ENCODE measurements at places on chromosomes 2 and 18.

GRCh38 chr2:238341536-238341935 lies 21.2 kb downstream of the TRAF3IP1 start:
- DNase-seq, result no peak

GRCh38 chr2:63301481-63301880 lies 250.9 kb downstream of the OTX1 start:
- no peak for DNase-seq

- DNase-seq, result no peak
These were observed 16.9 kb downstream of the INPP4A start for GRCh38 chr2:98461498-98462049.

DNA sequence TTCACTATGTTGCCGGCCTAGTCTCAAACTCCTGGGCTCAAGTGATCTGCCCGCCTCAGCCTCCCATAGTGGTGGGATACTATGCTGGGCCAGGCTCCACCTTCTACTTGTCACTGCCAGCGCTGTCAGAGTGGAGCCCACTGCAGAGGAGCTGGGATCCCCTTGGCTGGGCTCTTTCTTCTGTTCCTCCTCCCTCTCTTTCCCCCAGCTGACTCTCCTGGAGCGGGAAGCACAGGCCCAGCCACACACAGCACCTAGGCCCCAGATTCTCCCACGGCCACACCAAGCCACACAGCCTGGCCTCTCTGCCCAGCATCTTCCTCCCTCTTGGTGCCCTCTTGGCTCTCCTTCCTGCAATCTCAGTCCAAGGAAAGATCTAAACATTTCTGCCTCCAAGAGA lies 3.7 kb upstream of the GAREM2 start:
- no peak for DNase-seq
